Activated T-cell treated with anti-CD3 and anti-CD28 coated beads for 1 hour (primary cell): ENCODE measurements at places on chromosomes 1 and 21.

GRCh38 chr1:178953538-178954324 is 72.0 kb upstream of the FAM20B start:
- no peak for DNase-seq

DNA sequence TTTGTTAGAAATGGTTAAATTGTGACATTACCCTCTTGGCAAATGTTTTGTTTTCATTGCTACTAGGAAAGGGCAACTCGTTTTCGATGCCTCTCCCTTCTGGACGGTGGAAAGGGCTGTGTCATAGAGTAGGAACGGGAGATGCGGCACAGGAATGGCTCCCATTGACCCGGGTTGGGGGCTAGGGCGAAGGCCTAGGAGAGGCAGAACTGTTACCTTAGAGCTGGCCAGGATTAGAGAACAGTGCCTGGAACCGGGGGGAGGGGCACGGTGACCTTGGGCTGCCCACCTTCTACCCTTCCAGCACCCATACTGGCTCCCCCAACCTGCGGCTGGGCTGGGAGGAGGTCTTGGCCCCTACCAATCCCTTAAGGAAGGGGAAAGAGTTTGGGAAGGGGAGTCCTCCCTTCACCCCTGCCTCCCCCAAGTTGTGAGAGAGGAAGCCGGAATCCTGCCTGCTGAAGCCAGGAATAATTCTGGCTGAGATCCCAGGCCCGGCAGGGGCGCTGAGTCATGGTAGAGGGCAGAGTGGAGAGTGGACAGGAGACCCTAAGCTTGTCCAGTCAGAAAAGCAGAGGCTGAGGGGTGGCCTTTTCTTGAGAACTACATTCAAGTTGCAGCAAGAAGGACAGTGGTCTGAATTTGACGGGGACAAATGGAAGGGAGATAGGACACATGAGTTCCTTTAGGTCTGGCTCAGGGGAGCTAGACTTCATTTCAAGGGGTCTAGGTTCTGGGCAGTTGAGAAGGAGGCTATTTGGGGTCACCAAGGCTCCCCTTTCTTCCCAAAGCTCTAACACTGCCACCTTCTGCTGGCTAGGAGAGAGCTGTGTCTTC is 8.2 kb downstream of the LMNA start:
- no peak for DNase-seq

DNA sequence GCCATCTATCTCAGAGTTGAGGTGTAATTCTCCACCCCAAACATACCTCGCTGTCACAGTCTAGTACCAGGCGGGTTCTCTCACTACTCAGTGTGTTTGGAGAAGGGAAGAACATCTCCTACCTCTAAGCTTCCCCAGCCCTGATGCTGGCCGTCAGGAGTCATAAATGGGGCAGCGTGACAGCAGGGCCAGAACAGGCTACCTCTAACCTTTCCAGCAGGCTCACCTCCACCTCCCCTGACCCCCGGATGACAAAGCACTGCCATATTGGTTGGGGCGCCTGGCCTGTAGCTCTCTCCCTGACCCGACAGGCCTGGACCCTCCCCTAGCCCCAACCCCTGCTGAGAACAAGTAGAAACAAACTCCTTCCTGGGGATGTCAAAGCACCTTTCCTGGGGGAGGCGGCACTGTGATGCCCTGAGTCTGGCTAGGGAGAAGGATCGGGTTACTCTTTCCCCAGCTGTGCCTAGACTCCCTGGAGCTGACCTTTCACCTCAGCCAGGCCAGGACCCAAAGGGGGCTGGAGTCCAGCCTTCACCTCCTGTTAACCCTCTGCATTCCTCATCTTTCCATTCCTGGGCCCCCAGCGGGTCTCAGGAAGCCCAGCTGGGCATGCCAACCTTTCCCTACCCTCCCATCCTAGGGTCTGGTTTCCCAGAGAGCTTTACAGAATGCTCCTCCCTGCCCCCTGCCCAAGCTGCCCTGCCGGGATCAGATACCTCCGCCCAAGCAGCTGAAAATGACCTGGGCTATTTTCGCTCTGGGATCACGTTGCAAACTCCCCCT is 34.2 kb downstream of the AHDC1 start:
- DNase-seq: no peak

DNA sequence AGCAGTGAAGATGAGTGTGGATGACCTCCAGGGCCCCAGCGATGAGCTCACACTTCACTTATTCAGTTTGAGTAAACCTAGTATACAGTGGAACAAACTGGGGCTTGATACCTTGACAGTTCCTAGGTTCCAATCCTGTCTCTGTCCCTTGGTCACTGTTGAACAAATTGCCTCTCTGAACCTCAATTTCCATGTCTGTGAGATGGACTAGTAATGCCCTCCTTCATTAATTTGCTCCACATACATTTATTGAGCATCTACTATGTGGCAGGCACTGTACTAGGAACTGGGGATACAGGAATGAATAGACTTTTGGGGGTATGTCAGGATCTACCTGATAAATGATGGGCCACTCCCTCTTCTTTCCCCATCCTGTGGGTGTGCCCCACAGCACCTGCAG is 57.3 kb downstream of the SDC3 start:
- DNase-seq: no peak

DNA sequence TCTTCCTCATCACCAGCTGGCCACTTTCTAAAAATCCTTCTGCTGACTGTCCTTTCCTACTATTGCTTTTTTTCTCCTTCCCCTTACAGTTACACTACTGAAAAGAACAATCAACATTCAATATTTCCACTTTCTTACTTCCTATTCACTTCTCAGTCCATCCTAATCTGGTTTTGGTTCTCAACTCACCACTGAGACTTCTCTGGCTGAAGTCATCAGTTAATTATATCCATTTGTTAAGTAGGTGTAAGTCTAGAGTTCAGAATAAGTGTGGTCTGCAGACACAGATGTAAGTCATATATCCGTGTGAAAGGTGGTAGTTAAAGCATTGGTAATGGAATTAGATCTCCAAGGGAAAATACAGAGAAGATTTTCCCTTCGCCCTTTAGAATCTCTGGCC is 21.4 kb downstream of the PEA15 start:
- DNase-seq: no peak

DNA sequence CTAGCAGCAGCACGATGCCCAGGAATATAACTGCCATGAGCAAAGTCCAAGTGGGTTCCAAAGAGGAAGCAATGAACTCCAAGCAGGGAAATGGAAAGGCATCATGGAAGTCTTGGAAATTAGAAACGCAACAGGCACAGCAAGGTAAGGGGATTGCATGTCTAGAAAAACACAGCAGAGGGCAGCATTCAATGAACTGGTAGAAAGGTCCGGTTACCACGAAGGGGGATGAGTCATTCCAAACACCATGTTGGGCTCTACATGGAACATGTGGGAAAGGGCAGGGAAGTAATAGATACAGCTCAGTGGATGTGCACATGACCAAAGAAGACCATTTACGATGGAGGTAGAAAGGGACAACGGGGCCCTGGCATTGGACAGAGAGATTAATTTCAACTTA is 36.4 kb downstream of the RXRG start:
- no peak for DNase-seq

DNA sequence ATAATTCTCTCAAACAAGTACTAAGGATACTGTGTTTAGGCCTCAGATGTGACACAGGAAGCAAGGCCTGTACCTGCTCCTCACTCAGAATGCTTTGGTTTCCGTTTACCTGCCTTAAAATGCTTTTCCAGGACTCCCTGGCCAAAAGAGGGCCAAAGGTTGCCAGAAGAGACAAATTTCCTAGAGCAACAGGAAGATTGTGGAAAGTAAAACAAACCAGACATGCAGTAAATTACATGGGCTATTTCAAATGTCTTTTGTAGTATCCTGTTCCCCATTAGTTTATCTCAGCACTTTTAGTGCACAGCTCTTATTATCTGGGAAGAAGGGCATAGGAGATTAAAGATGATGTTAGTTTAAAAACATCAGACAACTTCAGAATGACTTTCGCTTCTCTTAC is 280.0 kb downstream of the NFIA start:
- DNase-seq: no peak

DNA sequence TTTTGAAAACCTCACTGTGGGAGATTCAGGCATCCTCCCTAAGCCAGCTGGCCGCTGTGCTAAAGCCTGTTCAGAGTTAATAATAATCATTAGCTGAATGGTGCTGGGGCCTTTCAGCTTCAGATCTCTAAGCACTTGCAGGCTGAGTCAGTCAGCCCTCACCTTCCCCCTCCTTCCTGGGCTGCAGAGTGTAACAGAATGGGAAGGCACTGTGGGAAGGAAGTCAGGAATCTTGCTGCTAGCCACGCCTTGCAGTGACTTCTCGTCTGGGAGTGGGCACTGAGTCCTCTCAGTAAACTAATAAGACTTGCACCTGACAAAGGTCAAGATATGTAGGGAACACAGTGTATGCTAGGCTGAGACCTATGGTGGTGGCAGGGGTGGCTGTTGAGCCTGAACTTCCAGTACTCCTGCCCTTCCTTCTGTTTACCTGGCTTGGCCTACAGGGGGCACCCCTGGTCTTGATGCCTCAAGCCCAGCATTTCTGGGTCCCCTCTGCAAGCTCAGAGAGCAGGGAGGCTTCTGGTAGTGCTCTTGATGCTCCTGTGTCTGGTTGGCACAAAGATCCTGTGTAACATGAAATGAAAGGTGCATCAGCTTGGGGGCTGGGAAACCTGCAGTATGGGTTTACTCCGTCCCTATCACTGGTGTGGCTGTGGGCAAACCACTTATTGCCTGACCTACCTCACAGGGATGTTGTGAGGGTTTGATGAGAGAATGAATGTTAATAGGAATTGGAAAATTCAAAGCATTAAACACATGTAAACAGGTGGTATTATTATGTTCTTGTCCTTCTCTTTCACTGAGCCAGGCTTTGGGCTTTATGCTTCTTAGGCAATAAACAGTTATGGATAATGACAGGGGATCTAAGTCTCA is 6.0 kb downstream of the CYB561D1 start:
- DNase-seq: peak; percentile 41

- no peak for DNase-seq
These were observed 6.8 kb upstream of the KPNA6 start for GRCh38 chr1:32100807-32101708.

DNA sequence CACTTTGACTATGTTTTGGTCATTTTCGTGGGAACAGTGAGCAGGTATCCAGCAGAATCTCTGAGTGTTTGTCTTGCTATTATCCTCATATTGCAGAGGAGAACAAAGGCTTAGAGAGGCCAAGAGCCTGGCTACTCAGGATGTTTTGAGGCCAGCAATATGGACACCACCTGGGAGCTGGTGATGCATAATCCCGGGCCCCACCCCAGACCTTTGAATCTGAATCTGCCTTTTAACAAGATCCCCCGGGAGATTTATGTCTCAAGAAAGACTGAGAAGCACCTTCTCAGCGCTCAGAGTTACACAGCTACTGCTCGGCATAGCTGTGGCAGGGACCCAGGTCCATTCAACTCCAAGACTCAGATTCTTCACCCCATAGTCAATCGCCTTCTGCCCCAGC is 72.8 kb downstream of the PTPRU start:
- no peak for DNase-seq

GRCh38 chr1:185735701-185736064 is 1.5 kb downstream of the HMCN1 start:
- no peak for DNase-seq

GRCh38 chr1:5150191-5150590 is 495.8 kb downstream of the AJAP1 start:
- DNase-seq: no peak
